ENCODE measurements at places on chromosomes 11 and 22.

DNA sequence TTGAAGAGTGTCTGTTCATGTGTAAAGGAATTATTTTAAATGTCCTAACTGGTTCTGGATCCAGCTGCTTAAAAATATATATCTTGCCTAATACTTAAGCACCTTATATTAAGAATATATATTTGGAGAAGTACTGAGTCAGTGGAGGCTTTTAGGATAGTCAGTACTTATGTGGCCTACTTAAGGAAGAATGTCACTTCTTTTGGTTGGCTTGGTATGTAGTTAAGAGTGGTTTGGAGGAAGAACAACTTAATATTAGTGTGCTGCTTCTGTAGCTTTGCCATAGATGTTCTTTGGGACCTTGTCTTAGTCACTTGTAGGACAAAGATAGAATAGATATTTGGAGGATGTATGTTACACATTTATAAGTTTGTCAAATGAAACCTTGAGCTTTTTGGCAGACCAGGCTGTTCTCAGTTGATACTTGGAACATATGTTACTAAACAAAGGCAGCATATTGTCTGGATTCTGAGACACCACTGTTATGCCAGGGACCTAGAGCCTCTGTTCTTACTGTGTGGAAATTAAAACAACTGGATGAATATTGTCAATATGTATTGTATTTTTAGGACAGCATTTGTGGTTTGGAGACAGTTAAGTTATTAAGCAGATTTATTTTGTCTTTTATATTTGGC is 4.9 kb downstream of the HIPK3 start:
- no peak for DNase-seq

GRCh38 chr22:27259433-27259832 is 542.1 kb downstream of the MN1 start:
- no peak for DNase-seq

GRCh38 chr11:126311401-126312291 is 7.8 kb downstream of the DCPS start:
- no peak for DNase-seq

DNA sequence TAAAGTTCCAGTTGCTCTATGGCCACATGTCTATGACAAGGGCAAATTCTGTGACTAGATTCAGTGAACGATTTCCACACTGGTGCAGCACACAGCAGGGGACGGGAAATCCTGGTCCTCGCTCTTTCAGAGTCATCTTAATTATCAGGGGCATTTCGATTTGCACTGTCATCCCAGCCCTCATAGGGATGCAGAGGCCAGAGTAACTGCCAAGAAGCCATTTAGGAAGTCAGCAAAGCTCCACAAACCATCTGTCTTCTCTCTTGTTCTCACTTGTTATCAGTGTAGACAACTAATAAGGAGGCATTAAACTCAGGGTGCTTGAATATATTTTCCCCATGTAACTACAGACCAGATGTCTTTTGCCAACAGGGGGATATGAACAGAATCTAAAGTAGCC is 151.7 kb downstream of the STK33 start:
- DNase-seq = no peak

DNA sequence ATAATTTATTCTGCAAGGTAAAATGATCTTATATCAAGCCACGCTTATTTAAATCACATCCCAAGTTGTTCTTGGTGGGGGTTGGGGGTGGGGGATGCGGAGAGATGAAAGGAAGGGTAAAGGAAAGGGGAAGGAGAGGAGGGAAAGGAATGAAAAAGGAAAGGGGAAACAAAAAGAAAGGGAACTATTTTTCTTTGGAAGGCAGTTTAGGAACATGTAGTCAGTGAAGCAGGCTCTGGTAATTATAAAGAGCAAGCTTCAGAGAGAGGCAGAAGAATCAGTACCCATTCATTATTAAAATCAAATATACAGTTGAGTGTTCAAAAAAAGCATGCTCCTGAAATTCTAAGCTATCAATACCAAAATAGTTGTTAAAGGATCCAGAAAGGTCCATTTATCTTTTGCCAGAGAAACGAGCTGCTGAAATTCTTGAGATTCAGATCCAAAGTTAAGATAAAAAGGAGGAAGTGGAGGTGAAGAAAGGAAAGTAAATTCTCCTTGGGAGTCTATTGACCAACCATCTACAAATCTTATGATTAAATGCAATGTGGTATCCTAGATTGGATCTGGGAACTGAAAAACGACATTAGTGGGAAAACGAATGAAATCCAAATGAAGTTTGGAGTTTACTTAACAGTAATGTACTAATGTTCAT is 107.4 kb downstream of the SGSM3 start:
- DNase-seq = no peak

DNA sequence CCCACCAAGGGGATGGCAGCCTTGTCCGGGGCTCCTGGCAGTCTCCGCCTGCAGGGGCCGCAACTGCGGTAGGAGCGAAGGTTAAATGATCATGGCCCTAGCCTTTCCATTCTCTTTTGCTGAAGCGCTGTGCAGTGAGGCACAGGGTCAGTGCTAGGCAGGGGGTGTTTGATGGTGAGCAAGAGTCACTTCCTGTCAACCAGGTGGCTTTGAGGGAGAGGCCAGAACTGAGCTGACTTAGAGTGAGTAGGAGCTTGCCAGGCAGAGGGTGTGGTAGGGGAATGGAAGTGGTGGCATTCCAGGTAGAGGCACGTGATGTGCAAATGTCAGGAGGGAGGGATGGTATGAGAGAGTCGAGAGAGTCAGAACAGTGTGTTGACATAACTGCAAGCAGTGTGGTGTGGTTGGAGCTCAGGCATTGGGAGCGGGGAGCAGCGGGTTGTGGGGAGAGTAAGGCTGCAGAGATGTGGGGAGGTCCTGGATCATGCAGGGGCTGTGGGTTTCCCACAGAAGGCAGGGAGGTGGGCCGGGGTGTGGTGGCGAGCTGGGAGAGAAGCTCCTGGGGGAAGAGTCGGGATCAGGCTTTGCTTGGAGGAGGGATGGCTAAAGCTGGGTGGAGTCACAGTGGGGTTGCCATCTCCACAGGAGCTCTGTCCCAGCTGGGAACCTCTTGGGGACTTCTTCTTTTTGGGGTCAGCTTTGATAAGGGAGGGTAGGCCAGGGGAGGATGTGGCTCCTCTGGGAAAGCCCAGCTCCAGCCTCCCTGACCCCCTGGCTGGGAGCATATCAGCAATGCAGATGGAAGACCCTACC is 33.3 kb downstream of the AMPD3 start:
- DNase-seq = no peak

All from fibroblast of skin of left biceps (primary cell).